ENCODE measurements at places on chromosomes 7 and 10.
A peak's percentile ranks its signal among the peaks of the same experiment; 100 is the strongest.

GRCh38 chr10:97713339-97713825 lies at the start of gene MARVELD1:
MARVELD1 (plus strand) TSS chr10:97713730; CDS start chr10:97713877, 147 bp downstream.
- no peak for DNase-seq

DNA sequence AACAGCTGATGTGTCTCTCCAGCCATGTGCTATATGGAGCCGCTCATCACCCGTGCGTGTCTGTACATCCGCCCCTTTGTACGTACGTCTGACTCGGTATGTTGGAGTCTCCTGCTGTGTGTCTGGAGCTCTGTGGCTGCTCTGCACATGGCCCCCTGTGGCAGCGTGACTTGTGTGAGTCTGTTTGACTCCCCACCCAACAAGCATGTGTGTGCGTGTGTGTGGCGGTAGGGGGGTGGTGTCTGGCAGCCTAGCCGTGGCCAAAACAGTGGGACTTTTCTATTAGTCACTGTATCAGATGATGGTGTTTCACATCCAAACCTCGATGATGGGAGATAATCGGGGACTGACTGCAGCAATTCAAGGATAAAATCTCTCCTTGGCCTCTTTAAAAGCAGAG lies 94.1 kb downstream of the COL13A1 start:
- DNase-seq = no peak

GRCh38 chr7:11212080-11212711 lies 238.5 kb downstream of the PHF14 start:
- DNase-seq = peak; percentile 21

- DNase-seq = no peak
These were observed 523.2 kb upstream of the SORCS1 start for GRCh38 chr10:107687701-107688100.

GRCh38 chr10:101629837-101630632 lies 41.9 kb downstream of the DPCD start:
- DNase-seq = no peak

DNA sequence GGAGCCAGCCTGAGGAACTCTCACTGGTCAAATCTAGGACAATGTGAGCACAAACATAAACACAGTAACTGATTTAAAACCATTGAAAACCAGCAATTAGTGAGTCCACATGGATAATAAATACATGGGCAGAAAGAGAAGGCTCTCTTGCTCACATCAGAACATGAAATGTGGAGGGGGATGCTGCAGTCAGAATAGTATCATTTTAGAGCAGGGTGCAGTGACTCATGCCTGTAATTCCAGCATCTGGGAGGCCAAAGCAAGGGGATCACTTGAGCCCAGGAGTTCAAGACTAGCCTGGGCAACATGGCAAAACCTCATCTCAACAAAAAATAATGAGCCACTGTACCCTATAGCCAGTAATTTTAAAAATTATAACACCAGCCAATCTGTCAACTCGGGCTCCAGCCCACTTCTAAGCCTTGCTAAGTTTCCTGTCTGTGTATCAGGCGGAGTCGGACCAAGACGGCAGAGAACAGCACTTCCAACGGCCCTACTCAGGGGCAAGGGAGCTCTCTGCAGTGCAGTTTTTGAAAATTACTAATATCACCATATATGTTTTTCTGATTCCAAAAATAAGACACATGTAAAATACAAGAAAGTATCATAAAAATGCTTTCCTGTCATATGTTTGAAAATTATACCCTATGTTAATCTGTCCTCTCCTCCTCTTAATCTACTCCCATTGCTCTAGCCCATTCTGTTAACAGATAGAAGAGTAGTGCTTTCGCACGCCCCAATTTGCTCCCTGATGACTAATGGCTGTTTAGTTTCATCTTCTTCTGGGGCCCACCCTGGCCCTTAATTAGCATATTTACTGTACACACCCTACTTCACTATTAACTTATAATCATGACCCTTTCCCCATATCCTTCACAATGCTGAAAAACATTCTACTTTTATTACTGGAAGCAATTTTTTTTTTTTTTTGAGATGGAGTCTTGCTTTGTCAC lies 17.1 kb downstream of the URGCP start:
- no peak for DNase-seq

DNA sequence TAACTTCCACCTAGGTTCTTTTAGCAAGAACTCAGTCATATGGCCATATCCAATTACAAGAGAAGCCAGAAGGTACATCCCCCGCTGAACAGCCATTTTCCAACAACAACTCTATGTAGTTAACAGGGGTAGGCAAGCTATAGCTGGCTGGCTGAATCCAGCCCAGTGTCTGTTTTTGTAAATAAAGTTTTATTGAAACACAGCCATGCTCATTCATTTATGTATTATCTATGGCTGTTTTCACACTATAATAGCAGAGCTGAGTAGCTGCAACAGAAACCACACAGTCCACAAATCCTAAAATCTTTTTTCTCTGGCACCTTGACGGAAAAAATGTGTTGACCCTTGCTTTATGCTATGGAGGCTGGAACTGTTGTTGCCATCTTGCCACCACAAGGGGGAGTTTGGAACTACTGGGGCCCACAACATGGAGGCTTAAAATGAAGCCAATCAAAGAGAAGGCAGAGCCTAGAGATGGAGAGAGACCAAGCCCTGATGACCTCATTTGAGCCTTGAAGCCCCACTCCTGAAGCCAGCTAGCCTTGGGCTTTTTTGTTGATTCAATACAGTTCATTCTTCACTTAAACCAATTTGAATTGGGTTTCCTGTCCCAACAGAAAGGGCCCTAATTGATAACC lies 33.3 kb upstream of the XPNPEP1 start:
- DNase-seq = no peak

DNA sequence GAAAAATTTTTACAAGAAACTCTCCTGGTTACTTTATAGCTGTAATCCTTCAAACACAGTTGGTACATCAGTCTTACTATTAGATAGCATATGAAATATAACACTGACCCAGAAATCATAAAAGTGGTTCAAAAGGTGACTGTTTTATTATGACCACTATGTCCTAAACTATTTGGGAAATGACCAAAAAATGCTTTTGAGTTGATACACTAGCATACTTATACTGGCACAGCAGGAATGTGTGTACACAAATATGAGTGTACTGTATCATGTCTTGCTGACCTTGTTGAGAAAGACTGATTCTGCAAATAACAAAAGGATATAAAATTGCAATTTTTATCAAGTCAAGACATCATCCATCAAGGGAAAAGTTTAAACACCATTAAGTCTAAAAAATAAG lies 24.3 kb downstream of the CSTF2T start:
- no peak for DNase-seq

GRCh38 chr10:282294-283139 lies 147.3 kb downstream of the ZMYND11 start:
- DNase-seq = no peak

- no peak for DNase-seq
These were observed 72.5 kb downstream of the C10orf90 start for GRCh38 chr10:126598009-126598408.

GRCh38 chr10:107971411-107971810 lies 806.9 kb upstream of the SORCS1 start:
- no peak for DNase-seq

- no peak for DNase-seq
These were observed 280.3 kb upstream of the HABP2 start for GRCh38 chr10:113272511-113272910.

DNA sequence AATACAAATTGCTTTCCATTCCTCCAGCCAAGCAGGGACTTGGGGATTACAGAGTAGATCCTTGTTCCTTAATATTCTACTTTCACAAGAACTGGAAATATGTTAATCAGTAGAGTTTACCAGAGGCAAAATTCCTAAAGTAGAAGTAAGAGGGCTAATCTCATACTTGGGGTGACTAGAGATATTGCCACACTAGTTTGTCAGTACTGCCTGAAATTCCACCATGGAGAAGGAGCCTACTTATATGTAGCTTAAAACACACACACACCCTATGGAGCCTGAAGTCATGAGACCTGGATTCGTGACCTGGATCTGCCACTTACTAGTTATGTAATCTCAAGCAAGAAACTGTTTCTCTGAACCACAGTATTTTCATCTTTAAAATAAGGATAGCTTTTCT lies 33.9 kb downstream of the STRIP2 start:
- DNase-seq = no peak

Measured in T-cell (primary cell).